ENCODE measurements at places on chromosomes 12 and 14.

GRCh38 chr12:67436230-67436629, 167.1 kb downstream of the CAND1 start:
- DNase-seq, result no peak

DNA sequence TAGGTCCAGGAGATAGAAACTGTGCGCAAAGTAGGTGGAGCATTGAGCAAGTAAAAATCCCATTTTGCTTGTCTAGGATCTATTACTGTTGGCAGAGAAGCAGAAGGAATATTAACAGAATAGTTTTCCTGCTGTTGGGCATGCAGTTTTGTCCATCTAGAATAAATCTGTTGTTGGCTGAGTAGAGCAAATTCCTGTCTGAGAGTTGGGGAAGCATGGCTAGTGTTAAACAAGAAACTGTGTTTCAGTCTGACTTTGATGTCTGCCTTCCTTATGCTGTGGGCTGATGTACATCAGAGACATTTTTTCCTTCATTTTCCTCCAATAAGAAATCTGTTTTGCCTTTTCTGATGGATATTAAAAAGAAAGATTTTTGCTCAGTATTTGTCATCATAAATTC, 98.2 kb downstream of the RAD52 start:
- DNase-seq, result no peak

GRCh38 chr14:39395555-39396254, 36.5 kb downstream of the FBXO33 start:
- no peak for DNase-seq

GRCh38 chr12:58681730-58682129, 238.6 kb downstream of the LRIG3 start:
- DNase-seq, result no peak

GRCh38 chr12:54882079-54882478, 27.8 kb downstream of the MUCL1 start:
- DNase-seq, result no peak

GRCh38 chr14:30114051-30114450, 186.4 kb upstream of the PRKD1 start:
- DNase-seq, result no peak

DNA sequence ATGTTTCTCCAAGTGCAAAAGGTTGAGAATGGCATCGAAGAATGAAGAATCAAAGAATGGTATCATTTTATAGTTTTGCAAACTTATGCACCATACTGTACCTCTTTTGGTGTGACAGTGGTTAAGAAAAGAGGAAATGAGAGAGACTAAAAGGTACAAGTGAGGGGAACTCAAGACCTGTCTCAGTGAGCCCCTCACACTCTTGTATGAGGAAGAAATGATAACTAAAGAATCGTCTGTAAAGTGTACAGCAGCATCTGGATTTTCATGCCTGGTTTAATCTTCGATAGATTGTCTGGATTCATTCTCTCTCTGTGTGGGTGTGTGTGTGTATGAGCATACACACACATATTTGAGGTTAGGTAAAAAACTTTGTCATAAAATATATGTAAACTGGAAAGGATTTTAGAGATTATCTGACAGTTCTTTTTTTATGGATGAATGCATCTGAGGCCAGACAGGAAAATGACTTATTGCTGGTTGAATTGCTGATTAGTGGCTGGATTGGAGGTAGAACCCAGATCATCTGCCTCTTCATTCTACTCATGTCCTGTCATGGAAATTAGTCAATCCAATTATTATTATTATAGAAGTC, 16.0 kb upstream of the SLC38A2 start:
- DNase-seq, result no peak

DNA sequence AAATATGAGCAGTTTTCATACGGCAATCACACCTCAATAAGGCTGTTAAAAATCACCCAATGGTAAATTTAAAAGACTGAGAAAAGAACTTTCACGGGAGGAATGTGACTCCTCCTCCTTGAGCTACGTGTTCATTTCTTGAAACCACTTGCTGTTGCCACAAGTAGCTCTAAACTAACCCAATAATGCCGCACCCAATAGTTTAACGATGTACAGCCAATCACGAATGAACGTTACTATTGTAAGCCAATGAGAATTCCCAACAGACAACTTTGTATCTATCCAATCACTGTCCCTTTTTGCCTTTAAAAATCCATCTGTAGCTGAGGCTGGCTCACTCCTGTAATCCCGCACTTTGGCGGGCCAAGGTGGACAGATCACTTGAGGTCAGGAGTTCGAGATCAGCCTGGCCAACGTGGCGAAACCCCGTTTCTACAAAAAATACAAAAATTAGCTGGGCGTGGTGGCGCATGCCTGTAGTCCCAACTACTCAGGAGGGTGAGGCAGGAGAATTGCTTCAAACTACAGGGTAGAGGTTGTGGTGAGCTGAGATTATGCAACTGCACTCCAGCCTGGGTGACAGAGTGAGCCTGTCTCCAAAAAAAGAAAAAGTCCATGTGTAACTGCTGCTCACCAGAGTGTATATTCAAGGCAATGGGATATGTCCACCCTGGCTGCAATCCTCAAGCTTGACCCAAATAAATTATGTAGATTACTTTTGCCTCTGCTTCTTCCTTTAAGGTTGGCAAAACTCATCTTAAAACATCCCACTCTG, 24.4 kb upstream of the BTBD6 start:
- no peak for DNase-seq

GRCh38 chr12:110638796-110639195, 24.9 kb downstream of the TCTN1 start:
- DNase-seq, result no peak

DNA sequence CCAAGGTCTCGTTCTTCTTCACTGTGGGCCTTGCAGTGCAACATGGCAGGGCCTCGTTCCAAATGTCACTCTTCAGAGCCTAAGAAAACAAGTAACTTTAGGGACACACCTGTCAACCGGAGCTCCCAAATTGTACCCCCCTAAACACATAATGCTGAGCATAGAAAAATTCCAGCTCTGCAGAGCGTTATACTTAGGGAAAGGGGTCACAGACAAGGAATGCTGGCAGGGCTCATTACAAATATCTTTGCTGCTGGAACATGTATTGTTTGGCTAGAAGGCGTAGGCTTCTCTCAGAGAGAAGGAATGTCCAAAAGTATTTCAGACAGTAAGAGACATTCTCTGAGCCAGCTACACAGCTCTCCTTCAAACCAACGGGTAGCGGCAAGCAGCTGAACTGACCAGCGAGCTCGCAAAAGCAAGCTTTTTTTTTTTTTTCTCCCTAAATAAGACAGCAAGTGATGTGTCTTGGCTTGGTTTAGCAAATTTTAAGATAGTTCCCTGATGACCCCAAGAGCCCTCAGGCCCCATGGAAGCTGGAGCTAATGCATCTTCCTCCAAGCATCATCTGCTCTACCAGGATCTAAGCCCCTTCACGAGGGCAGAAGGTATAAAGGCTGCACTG, 24.5 kb downstream of the SSH1 start:
- no peak for DNase-seq

GRCh38 chr14:68469208-68469713, 323.6 kb downstream of the ZFP36L1 start:
- DNase-seq, result no peak

- no peak for DNase-seq
These were observed 4.2 kb upstream of the PAH start for GRCh38 chr12:102921240-102921639.

GRCh38 chr14:49581209-49582112, 4.7 kb downstream of the RPS29 start:
- DNase-seq, result no peak

- no peak for DNase-seq
These were observed 185.7 kb upstream of the NTF3 start for GRCh38 chr12:5246196-5246595.

- no peak for DNase-seq
These were observed 21.1 kb upstream of the LGALS3 start for GRCh38 chr14:55107766-55108554.

DNA sequence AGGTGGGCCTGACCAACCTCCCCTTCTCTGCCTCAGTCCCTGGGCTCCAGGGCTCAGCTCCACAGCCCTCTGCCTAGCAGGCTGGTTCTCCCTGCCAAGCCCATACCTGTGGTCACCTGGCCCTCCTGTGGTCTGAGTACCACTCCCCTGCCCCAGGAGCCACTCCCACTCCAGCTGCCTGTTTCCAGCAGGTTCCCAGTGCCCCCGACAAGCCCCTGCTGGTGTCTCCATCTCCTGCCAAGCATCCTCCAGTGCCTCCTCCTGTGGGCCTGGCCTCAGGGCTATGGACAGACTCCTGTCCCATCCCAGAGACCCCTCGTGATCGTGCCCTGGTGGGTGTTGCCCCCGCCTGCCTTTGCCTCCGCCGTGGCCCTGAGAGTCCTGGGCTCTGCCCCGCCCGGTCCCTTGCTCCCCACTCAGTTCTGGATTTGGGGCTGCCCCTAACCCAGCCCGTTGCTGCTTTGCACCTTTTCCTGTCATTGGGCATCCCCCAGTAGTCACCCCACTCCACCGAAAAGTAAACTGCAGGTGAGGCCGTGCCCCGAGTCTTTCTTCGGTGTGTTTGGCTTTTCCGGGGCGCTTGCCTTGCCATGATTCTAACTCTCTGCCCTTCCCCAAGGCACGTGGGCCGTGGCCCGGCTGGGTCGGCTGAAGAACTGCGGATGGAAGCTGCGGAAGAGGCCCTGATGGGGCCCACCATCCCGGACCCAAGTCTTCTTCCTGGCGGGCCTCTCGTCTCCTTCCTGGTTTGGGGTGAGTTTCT, 9.8 kb downstream of the MEG3 start:
- no peak for DNase-seq

DNA sequence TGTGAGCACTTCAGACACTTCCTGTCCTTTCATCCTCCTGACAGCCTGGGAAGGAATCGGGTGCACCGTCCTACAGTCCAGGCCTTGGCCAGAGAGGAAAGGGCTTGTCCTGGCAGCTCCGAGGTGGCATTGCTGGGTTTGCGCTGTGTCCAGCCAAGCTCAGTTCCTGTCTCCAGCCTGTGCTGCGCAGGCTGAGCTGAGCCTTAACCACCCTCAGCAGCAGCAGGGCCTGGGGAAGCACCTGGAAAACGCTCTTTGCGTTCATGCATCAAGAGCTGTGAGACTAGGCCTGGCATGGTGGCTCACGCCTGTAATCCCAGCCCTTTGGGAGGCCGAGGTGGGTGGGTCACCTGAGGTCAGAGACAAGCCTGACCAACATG, 33.7 kb upstream of the EML1 start:
- no peak for DNase-seq

GRCh38 chr12:2411616-2412304, 359.0 kb downstream of the CACNA1C start:
- no peak for DNase-seq

- no peak for DNase-seq
These were observed 34.3 kb upstream of the SLC38A1 start for GRCh38 chr12:46303039-46303666.

GRCh38 chr12:74317078-74317601, 220.5 kb upstream of the ATXN7L3B start:
- DNase-seq, result no peak

- DNase-seq, result no peak
These were observed 1233.3 kb upstream of the SEL1L start for GRCh38 chr14:82766996-82767395.

DNA sequence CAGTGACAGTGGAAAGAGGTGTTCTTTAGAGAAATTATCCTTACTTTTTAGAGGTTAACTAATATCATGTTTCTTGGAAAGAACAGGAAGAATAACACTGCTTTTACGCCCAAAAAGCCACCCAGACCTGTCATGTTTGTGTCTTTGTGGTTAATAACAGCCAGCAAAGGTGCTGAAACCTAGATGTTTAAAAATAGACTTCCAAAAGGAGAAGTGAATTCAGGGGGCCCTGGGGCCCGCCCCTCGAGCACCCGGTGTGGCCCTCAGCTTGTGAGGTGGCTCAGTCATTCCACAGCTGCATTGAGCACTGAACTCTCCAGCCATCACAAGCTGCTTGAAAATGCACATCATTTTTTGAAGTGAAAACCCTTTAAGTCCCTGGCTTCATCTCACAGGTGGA, 20.8 kb upstream of the AMN start:
- no peak for DNase-seq

DNA sequence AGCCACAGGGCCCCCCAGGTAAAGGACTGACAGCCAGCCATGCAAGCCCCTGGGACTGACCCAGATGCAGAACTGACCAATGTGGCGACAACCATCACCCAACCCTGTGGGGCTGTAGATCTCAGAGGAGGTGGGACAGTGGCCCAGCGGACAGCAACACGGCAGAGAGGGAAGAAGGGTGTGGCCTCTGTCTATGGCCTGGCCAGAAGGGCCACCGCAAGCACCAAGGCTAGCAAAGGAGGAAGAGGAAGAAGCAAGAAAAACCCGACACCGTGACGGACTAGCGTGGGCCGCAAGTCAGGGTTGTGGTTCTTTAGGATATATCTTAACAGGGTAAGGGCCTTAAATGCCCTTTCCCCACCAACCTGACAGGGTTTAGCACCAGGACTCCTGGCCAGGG, 71.2 kb downstream of the ITPK1 start:
- DNase-seq, result no peak

- no peak for DNase-seq
These were observed 208.0 kb upstream of the DIO2 start for GRCh38 chr14:80419345-80419744.
